ENCODE measurements at places on chromosomes 3 and 15.

DNA sequence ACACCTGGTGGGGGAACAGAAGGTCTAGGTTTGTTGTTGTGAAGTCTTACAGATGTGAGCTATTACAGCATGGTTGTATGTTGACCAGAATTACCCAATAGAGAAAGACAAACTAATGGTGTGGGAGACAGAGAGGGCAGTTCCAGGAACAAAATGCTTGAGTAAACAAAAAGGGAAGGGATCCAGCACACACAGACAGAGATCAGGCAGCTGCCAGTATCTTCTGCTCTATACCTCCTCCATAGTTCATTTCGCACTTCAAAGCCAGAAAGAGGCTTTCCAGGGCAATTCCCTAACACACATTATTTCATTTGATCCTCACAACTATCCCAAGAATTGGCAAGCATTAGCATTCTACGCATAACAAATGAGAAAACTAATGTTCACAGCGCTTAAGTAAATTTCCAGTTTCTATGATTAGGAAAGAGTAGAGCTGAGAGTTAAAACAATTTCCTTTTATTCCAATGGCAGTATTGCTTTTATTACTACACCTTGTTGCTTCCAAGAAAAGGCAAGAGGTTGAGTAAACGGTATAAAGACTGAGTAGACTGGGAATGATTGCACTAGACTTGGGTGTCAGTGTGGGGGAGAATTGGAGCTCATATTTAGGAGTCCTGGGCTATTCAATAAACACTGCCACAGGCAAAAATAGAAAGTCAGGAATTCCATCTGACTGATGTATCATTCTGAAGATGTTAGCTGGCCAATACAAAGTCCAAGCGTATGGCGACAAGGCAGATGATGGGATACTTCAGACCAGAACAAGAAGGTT, 39.7 kb upstream of the ZNF280D start:
- H3K27ac ChIP-seq: no peak overlapping the region
- no peaks in the 10 kb centered on the region for H3K4me1 ChIP-seq
- H3K27me3 ChIP-seq: no peaks in the 10 kb centered on the region

DNA sequence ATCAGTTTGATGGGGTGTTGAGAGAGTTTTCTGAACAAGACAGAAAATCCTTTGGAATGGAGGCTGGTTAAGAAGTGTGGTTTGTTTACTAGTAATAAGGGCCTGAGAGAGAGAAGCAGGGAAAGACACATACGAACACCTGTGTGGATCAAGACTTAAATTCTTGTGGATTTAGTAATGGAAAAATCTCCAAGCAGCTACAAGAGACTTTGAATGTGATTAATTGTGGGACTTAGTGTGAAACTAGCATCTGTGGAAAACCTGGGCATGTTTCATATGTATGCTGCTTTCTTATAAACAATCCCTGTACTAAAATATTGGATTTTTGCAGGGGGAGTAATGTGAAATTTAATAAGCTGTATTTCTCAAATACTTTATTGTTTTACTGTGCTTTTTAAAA, 399.1 kb downstream of the SI start:
- H3K4me1 ChIP-seq: no peaks in the 10 kb centered on the region
- no peak overlapping the region for H3K4me3 ChIP-seq
- no peak overlapping the region for H3K27ac ChIP-seq
- no peaks in the 10 kb centered on the region for H3K36me3 ChIP-seq
- DNase-seq: no peak
- H3K27me3 ChIP-seq: no peaks in the 10 kb centered on the region

- DNase-seq: no peak
- H3K4me1 ChIP-seq: peaks cover 41% of the 10 kb centered on the region
- peak overlapping the region; percentile 59 for H3K27ac ChIP-seq
- no peak overlapping the region for H3K4me3 ChIP-seq
- H3K27me3 ChIP-seq: no peaks in the 10 kb centered on the region
These were observed 144.6 kb downstream of the LPP start for GRCh38 chr3:188298585-188298984.

GRCh38 chr3:41103200-41103599, 96.1 kb upstream of the CTNNB1 start:
- no peak overlapping the region for H3K4me3 ChIP-seq
- no peak overlapping the region for H3K27ac ChIP-seq
- DNase-seq: no peak
- H3K36me3 ChIP-seq: no peaks in the 10 kb centered on the region
- H3K27me3 ChIP-seq: no peaks in the 10 kb centered on the region

DNA sequence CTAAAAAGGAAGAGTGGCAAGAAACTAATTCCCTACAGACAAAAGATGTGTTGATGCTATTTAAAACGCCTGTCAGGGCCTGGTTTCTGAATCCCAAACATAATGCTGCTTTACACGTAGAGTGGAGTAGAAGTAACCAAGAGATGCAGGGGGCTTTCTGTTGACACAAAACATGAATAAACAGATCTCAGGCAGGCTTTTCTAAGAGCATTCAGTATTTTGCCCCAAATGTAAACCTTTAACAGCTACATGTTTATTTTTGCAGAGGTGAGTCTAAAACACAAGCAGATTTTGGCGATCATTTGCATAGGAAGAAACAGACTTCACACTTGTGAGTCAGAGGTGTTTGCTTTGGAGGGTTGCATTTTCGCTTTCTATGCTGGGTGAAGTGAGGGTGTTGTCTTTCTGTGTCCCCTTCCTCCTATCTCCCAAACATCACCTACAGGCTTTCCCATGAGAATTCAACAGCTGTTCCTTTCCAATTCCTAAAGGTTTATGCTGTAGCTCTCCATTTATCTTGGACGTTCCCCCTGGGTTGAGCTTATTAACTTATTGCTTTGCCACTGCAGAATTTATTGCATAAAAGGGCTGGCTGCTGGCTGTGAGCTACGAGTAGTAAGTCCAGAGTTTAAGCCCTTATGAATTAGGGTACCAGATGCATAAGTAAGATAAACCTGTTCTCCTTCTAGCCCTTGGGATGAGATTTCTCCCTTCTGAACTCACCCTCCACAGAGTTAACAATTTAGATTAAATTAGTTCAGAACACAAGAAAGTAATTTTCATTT, 156.7 kb downstream of the DIPK2A start:
- H3K27ac ChIP-seq: no peak overlapping the region
- H3K4me1 ChIP-seq: peaks cover 4% of the 10 kb centered on the region
- no peaks in the 10 kb centered on the region for H3K36me3 ChIP-seq
- no peaks in the 10 kb centered on the region for H3K27me3 ChIP-seq
- no peak for DNase-seq
- no peak overlapping the region for H3K4me3 ChIP-seq

GRCh38 chr3:44762170-44762677, 630 bp downstream of the KIF15 start:
- H3K4me1 ChIP-seq: no peaks in the 10 kb centered on the region
- H3K27me3 ChIP-seq: no peaks in the 10 kb centered on the region
- peak overlapping the region; percentile 75 for H3K4me3 ChIP-seq
- peaks cover 3% of the 10 kb centered on the region for H3K36me3 ChIP-seq
- no peak for DNase-seq

DNA sequence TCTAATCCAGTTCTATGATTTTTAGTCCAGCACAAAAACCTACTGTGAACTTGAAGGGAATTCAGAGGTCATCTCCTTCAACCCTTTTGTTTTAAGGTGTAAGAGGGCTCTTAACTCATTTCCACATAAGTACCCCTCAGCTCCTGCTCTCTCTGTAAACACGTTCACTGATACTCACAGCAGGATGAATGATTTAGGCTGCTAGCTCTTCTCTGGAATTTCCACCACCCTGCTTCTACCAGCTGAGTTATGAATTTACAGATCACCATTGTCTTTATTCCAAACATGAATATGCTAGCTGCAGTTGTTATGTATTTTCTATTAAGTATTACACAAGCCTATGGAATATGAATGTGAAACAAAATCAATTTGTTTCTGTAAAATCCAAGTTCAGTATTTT, 101.3 kb upstream of the NANOGP8 start:
- no peaks in the 10 kb centered on the region for H3K36me3 ChIP-seq
- H3K27ac ChIP-seq: no peak overlapping the region
- H3K4me1 ChIP-seq: no peaks in the 10 kb centered on the region
- no peaks in the 10 kb centered on the region for H3K27me3 ChIP-seq

- no peak for DNase-seq
- H3K4me1 ChIP-seq: no peaks in the 10 kb centered on the region
- no peaks in the 10 kb centered on the region for H3K36me3 ChIP-seq
- no peak overlapping the region for H3K4me3 ChIP-seq
- H3K27me3 ChIP-seq: no peaks in the 10 kb centered on the region
These were observed 343.5 kb downstream of the NEK10 start for GRCh38 chr3:27025718-27026117.

DNA sequence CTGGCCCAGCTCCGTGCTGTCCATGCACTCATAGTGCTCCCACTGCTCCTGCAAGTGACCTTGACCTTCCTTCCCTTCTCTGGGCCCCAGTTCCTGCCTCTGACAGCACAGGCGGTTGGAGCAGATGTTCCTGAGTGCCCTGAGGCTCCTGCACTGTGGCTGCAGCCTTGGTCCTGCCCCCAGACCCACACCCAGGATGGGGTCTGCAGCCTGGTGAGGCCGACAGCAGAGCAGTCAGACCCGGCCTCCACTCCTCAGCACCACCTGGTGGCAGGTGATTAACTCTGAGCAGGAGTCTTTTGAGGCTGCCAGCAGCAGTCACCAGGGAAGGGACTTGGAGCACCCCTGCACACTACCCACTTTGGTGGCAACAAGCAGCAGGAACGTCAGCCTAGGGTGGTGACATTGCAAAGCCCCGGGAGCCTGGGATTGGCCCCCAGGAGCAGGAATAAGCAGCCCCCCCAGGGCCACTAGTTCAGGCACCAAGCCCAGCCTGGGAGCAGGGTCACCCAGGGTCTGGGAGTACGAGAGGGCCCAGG, 64.6 kb downstream of the CYP11A1 start:
- peak; percentile 66 for DNase-seq
- no peak overlapping the region for H3K27ac ChIP-seq
- peaks cover 3% of the 10 kb centered on the region for H3K27me3 ChIP-seq
- H3K4me1 ChIP-seq: no peaks in the 10 kb centered on the region
- no peak overlapping the region for H3K4me3 ChIP-seq

- H3K4me1 ChIP-seq: no peaks in the 10 kb centered on the region
- H3K36me3 ChIP-seq: no peaks in the 10 kb centered on the region
- DNase-seq: no peak
- H3K4me3 ChIP-seq: no peak overlapping the region
These were observed 159.6 kb downstream of the GBE1 start for GRCh38 chr3:81601707-81602305.

DNA sequence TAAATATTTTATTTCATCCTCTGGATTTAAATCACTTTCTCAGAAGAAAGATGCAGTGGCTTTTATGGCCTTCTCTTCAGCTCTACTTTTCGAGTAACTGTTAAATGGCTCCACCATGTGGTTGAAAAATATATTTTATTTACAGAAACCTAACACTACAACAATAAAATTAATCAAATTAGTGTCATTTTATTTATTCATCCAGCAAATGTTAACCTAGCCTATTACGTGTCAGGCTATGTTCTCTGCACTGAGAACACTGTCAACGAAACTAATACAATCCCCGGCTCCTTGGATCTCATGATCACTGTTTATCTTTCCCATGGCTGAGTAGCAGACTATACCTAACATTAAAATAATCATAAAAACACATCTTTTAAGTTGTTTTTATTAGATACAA, 148.0 kb upstream of the OSTN start:
- H3K36me3 ChIP-seq: no peaks in the 10 kb centered on the region
- no peaks in the 10 kb centered on the region for H3K4me1 ChIP-seq
- no peak overlapping the region for H3K27ac ChIP-seq

DNA sequence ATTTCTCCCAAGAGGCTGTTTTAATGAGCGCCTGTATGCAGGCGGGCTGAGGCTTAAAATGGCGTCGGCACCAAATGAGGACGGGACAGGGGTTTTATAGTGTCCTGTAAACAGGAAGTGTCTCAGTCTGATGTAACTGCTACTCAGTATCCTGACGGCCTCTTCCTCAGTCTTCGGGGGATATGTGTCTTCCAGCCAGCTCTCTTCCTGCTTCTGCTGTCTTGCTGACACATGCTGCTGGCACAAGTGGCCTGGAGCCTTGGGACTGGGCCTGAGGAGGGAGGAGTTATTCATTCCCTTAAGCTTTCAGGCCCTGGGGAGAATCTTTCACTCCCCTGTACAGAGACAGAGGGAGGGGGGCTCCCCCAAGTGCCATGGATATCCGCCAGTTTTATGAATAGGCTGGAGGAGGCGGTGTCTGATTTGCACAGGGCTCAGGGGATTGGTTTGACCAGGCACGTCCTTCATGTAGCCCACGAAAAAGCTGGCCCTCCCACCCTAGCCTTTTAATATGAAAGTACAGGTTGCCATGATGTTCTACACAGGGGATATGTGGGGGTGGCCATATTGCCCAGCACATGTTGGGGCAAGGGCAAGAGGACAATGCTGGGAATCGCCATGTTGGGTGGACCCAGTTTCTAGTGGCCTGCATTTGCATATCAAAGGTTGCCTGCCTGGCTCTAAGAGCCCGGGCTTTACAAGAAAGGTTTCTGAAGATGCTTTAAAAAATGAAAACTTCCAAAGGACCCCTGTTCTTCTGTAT, 19.9 kb downstream of the NDUFB4 start:
- no peak for DNase-seq
- H3K36me3 ChIP-seq: no peaks in the 10 kb centered on the region
- H3K4me3 ChIP-seq: no peak overlapping the region
- no peak overlapping the region for H3K27ac ChIP-seq

DNA sequence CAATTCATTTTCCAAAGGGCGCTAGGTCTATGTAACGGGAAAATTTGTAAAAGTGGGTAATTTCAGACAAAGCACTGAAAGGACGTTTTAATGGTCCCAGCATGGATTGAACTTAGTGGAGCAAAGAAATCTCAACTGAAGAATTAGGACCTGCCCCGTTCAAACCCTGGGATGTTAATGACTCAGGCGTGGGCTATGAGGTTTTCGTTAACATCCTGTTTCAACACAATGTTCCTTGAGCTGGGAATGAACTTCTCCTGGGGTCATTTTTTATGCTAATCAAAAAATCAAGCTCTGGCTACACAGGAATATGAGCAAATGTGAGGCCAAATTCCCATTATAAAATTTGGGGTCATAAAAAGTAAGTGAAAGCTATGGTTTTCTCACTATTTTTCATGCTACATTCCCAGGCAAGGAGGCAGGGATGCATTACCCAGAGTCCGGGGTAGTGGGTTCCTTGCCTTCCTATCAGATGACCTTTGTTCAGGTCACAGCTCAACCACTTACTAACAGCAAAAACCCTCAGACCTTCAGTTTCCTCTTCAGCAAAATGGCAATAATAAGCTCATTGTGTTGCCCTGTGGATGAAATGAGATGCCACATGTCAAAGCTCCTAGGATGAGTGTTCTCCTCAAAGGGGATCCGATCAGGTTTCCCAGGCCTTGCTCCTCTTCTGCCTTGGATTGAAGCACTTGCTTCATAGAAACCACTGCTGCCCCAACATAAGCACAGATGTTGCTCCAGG, 271.4 kb downstream of the ARRDC4 start:
- H3K4me3 ChIP-seq: no peak overlapping the region
- DNase-seq: no peak
- H3K27ac ChIP-seq: no peak overlapping the region
- no peaks in the 10 kb centered on the region for H3K27me3 ChIP-seq
- H3K4me1 ChIP-seq: no peaks in the 10 kb centered on the region
- H3K36me3 ChIP-seq: no peaks in the 10 kb centered on the region

GRCh38 chr15:31905054-31905453, 125.3 kb upstream of the CHRNA7 start:
- no peak overlapping the region for H3K27ac ChIP-seq
- no peaks in the 10 kb centered on the region for H3K4me1 ChIP-seq
- no peaks in the 10 kb centered on the region for H3K36me3 ChIP-seq
- H3K4me3 ChIP-seq: no peak overlapping the region
- DNase-seq: no peak

- H3K4me3 ChIP-seq: no peak overlapping the region
- H3K36me3 ChIP-seq: peaks cover 1% of the 10 kb centered on the region
- no peaks in the 10 kb centered on the region for H3K27me3 ChIP-seq
- no peaks in the 10 kb centered on the region for H3K4me1 ChIP-seq
These were observed 8.6 kb downstream of the GLT8D1 start for GRCh38 chr3:52696830-52697631.
